ENCODE measurements at places on chromosomes 2 and 18.

DNA sequence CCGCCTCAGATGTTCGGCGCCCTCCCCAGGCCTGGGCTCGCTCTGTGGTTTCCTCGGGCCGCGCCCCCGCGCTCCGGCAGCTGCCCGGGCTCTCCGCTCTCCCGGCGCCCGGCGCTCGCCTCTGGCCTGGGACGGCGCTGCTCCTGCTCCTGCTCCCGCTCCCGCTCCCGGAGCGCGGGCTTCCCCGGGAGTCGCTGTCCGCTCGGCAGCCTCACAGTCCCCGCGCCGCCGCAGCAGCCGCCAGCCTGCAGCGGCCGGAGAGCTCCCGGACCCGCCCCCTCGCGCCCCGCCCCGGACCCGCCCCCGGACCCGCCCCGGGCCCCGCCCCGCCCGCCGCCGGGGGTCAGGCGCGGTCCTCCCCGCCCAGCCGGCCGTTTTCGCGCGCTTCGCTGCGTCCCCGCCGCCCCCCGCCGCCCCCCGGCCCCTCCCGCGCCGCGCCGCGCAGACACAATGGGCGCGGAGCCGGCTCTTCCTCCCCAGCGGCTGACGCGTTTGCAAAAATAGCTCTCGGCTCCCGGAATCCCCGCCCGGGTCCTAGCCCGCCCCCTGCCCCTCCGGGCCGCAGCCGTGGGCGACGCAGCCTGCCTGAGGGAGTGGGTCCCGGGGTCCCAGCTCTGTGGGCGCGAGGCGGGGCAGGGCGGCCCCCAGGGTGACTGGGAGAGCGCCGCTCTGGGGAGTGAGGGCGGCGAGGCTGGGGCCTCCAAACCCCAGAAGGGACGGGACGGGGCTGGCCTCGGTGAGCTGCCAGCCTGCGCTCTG lies at the start of gene ARL4C:
TSS of gene ARL4C (minus strand) at position 247 of the 759 bp plus-strand sequence. CDS start 495 bp downstream, outside the sequence.
- peak; percentile 95 for DNase-seq

- DNase-seq: no peak
Observed at GRCh38 chr18:25248755-25249154, 103.2 kb downstream of the ZNF521 start.

DNA sequence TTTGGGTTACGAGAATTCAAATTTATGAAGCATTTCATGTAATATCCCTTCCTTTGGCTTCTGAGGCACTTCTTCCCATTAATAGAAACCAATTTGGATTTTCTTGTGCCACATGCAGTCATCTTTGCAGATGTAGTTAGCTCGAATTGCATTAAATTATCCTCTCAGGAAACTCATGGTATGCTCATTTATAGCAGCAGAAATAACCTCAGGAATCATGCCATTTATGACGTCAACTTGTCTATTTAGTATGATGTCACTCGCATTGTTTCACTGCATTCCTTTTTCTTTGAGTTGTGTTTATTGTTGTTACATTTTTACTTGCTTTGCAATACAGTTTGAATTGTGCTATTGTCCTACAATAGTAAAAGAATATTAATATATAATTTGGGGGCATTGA lies 163.8 kb downstream of the RBM43 start:
- no peak for DNase-seq

DNA sequence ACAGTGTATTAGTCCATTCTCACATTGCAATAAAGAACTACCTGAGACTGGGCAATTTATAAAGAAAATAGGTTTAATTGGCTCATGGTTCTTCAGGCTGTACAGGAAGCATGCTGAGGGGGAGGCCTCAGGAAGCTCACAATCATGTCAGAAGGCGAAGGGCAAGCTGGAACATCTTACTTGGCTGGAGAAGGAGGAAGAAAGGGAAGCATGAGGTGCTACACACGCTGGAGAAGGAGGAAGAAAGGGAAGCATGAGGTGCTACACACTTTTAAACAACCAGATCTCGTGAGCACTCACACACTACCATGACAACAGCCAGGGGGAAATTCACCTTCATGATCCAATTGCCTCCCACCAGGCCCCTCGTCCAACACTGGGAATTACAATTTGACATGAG lies 95.3 kb upstream of the FAM110C start:
- no peak for DNase-seq

- DNase-seq: peak; percentile 58
Observed at GRCh38 chr2:63888490-63889402, 47.0 kb downstream of the UGP2 start.

GRCh38 chr2:26068602-26069298 lies 34.9 kb downstream of the RAB10 start:
- DNase-seq: peak; percentile 72
